ENCODE measurements at places on chromosomes 1 and 21.

DNA sequence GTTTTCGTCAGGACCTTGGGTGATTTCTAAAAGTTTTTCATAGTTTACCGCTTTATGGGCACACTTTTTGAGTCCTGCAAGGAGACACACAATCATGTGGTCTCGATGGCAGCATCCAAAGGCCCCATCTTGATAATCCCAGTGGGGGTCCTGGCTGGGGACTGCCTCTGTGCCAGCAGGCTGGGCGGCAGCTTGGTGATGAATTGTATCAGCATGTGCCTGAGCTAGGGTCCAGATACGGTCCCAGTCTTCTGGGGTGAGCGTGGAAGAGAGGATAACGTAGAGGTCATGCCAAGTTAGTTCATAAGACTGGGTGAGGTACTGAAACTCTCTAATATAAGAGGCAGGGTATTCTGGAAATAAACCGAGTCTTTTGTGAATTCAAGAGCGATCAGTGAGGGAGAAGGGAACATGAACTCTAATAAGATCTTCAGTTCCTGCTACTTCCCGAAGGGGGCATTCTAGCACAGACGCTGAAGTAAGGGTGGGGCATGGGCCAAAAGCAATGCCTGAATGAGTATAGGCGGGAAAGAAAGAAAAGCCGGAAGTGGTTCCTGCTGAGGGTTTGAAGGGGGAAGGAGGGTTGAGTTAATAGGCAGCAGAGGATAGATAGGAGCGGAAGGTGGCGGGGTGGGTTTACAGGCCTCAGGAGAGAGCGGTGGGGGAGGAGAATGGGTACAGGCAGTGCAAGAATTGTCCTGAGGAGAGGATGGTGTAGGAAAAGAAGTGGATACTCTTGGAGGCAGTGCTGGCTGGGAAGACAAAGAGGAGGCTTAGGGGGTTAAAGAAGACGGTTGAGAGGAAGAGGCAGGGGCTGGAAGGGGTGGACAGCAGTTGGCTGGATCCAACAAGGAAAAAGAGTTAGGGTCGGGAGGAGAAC, 1.6 kb downstream of the ERVH48-1 start:
- DNase-seq = peak; percentile 85

GRCh38 chr1:98669355-98670296, 8.1 kb downstream of the SNX7 start:
- DNase-seq = no peak

- no peak for DNase-seq
Observed at GRCh38 chr1:219279017-219279770, 105.5 kb downstream of the LYPLAL1 start.

DNA sequence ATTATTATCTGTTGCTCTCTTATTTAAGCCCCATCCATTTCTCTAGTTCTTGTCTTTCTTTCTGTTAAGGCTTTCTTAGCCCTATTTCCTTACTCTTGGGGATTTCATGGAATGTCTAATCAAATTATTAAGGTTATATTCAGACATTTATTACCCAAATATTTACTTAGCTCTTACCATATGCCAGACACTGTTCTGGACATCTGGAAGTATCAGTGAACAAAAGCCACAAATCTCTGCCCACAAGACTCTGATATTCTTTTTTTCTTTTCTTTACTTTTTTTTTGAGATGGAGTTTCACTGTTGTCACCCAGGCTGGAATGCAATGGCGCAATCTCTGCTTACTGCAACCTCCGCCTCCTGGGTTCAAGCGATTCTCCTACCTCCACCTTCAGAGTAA, 74.3 kb upstream of the NBL1 start:
- DNase-seq = no peak

DNA sequence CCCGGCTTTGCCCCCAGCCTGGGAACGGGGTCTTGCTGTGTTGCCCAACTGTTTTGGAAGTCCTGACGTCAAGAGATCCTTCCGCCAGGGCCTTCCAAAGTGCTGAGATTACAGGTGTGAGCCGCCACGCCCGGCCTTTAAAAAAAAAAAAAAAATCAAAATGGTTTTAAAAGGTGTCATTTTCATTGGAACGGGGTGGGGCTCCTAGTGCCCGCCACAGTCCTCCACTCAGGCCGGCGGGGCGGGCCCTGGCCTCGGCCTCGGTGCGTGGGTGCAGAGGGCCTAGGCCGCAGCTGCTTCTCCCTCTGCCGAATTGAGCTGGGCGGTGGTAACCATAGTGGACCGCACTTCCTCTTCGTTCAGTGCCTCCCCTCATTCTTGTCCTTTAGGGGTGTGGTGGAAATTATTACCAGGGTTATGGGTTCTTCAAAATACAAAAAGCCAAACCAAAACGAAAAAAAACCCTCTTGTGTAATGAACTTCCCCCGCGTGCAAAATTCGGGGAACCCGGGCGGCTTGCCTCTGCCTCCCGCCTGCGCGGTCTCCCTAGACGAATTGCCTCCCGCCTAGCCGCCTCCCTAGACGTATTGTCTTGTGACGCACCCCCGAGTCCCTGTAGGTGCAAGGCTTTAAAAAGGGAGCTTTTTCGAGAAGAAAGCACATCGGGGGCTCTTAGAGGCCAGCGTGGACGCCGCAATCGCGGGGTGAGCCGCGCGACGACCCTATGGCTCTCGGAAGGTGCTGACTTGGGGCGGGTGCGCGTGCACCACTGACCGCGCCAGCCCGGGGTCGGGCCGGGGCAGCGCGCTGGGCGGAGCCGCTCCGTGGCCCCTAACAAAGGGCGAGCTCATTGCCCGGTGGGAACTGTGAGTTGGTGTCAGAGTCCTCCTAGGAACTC, 10.5 kb upstream of the SPEN start:
- DNase-seq = no peak

DNA sequence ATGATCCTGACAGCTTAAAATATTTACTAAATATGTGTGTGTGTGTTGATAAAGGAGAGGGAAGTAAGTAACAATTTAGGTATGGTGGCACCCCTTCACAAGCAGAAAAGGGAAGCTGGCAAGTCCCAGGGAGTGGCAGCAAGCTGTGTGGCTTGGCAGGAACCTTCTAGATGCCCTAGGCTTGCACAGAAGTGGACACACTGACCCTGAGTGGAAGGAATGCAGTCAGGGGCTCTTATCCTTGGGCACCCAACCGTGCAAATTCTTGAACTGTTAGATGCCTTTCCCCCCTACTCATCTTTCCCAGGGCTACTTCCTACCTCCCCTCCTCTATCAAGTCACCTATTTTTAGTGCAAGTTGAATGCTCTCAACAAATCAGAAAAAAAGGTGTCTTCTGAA, 18.9 kb downstream of the ACP6 start:
- DNase-seq = no peak

DNA sequence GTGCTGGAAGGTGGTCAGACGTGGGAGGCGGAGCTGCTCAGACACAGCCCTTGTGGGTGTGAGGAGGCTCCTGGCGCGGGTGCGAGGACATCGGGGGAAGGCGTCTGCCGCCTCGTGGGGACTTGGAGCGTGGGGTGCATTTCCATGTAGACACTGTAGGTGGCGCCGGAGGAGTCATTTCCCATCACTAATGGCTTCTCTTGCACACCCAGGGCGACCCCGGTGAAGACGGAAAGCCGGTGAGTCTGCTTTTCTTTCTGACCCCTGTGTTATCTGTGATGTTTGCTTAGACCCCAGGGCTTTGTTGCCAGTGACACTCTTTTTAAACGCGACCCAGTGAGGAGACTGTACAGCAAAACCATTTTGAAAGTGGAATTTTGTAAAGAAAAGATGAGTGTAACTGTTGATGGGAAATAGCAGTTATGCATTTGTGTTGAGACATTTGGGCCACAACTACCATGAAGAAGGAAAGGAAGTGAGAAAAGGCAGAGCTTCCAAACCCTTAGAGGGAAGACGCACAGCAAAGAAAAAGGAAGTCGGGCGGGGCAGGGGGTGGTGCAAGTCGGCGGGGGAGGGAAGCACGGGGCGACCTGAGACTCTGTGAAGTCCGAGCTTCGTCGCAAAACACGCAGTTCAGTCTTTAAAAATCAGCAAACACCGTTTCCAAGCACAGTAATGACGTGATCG, 64.0 kb downstream of the SLC19A1 start:
- peak; percentile 43 for DNase-seq

GRCh38 chr1:115641762-115642167, at the start of gene VANGL1:
Gene VANGL1 (plus strand): TSS chr1:115641970. CDS start chr1:115651414, 9,444 bp downstream.
- DNase-seq = peak; percentile 79

All from NCI-H526 treated with DMSO at 0.1 percent for 48 hours (cell line).